Stimulated activated CD8-positive, alpha-beta memory T cell treated with anti-CD3 and anti-CD28 coated beads, Interleukin-12 subunit alpha, Interleukin-12 subunit beta, amount 100 ng/mL, for 1 hour (primary cell): ENCODE measurements at places on chromosomes 6 and 20.

DNA sequence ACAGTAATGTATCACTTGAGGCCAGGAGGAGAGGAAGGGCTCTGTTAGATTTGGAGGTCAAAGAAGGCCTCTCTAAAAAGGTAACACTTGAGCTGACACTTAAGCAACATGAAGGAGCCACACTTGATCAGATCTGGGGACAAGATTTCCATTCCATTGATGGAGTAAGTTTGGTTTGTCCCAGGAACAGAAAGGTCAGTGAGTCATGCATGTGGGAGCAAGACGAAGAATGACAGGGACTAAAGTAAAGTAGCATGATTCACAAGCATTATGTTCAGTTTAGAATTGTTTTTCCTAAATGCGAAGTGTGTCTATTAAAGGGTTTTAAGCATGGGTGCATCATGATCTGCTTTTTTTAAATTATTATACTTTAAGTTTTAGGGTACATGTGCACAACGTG is 47.4 kb downstream of the COL21A1 start:
- DNase-seq: no peak

DNA sequence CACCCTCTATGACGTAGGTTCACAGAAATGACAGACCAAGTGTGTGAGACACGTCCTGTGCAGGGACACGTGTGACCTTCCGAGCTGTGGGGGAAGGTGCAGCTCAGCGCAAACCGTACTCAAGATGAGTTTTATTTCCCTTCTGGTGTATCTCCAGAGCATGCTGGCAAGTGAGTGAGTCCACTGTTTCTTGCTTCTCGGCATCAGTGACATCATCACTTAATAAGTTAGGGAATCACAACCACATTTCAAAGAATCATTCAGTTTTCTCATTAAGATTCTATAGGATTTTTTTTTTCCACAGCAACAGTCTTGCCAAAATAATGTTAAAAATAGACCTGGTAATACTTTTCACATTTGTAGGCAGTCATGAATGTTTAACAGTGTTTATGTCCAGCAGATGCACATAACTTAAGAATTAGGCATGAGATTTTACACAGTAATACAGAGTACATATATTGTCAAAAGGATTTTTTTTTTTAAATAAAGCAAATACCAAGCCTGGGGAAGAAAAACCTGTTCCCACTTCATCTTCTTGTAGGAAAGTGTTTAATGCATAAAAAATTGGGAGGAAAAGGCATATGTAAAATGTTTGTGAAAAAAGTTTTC is 417.8 kb downstream of the CDC5L start:
- no peak for DNase-seq

DNA sequence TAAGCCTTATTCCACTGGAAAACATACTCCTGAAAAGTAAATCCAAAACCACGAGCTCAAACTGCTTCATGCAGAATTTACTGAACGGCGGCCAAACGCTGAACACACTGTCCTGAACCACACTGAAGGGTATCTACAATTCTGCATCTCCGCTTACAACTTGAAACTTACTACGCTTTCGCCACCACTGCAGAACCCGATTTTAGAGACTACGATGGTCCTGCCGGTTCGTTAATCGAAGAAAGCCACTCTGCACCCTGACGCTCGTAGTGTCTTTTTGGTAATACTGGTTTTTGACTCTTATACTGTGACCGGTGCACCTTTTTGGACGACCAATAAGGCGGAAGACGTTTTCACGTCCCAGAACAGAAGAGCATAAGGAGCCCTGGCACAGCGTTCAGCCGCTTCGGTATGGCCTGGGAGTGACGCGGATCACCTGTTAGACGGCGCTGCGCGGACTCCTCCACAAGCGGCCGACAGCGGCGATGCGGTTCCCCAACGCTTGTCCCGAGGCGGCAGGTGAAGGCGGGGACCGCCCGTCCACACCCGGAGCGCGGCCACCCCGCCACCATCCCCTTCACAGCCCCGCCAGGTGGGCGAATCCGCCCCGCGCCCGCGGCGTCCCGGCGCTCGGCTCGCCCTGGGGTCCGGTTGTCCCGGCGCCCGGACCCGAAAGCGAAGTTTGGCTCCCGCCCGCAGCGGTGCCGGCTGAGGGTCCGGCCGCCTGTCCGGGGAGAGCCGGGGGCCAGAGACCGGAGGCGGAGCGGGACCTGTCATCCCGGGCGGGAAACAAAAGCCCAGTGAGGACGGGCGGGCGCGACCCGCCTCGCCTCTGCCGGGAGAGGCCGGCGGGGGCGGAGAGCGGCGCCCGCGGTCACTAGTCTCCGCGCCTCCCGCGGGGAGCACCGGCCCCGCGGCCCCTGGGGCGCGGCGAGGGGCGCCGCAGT is 784 bp downstream of the FKBP5 start:
- peak; percentile 29 for DNase-seq

DNA sequence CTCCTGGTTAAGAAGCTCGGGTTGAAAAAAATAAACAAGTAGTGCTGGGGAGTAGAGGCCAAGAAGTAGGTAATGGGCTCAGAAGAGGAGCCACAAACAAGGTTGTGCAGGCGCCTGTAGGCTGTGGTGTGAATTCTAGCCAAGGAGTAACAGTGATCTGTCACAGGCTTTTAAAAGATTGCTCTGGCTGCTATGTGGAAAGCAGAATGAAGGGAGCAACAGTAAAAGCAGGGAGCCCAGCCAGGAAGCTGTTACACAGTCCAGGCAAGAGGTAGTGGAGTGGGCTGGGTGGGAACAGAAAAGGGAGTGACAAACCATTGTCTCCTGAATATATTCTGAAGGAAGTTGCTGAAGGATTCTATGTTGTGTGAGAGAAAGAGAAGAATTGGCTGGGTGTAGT is 2.0 kb downstream of the HFE start:
- no peak for DNase-seq

GRCh38 chr6:74964871-74965441 is 240.9 kb downstream of the COL12A1 start:
- DNase-seq: no peak

- DNase-seq: no peak
These were observed 492.5 kb downstream of the CDKAL1 start for GRCh38 chr6:21026576-21027273.
